ENCODE measurements at places on chromosomes 6 and 20.

- no peak for DNase-seq
Observed at GRCh38 chr6:34070315-34071135, 75.4 kb downstream of the GRM4 start.

DNA sequence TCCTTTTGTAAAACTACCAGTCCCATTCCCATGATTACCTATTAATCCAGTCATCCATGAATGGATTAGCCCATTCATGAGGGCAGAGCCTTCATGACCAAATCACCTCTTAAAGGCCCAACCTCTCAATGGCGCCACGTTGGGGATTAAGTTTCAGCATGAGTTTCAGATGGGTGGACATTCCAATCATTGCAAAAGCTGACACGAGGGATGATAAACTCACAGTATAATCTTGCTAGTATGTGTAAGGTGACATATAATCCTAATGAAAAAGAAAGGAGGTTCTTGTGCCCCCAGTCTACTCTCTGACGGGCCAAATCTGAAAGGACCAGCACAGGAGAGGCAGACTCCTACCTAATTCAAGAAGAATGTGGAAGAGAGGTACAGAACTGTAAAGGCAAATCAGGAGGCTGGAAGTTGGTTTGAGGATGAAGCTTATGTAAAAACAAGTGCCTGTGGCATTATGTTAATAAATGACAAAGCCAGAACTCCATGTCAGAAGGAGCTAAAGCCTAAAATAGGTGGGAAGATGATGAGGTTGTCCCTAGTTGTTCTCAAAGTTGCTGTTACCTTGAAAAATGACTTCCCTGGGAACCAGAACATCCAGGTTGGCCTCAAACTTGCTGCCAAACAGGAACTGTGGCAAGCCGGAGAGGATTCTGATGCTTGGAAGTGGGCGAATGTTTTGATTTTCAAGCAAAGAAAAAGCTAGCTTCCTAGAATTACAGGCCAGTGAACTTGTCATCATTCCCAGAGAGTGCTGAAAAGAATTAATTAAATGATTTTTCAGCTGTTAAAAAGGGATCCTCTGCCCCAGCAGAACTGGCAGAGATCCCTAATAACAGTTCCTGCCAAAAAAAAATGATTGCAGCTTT, 106.5 kb upstream of the TIAM2 start:
- DNase-seq, result no peak

- no peak for DNase-seq
Observed at GRCh38 chr6:150606168-150606591, 6.5 kb downstream of the PLEKHG1 start.

DNA sequence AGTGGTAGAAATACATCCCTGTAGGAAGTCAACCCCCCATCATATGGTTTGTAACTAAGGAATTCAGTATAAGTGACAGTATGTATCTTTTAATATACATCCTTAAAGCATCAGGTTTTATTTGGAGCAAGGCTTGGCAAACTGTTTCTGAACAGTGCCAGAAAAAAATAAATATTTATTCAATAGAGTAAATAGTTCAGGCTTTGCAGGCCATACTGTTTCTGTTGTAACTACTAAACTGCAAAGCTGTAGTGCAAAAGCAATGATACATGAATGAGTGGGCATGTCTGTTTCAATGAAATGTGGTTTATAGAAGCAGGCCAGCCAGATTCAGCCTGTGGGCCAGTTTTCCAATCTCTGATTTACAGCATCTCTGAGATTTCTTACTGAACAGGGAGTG, 977 bp downstream of the MEI4 start:
- DNase-seq, result no peak

- DNase-seq, result no peak
Observed at GRCh38 chr6:159646733-159647132, 46.3 kb downstream of the SOD2 start.

GRCh38 chr20:59743767-59744485, 139.6 kb downstream of the PHACTR3 start:
- DNase-seq, result no peak

DNA sequence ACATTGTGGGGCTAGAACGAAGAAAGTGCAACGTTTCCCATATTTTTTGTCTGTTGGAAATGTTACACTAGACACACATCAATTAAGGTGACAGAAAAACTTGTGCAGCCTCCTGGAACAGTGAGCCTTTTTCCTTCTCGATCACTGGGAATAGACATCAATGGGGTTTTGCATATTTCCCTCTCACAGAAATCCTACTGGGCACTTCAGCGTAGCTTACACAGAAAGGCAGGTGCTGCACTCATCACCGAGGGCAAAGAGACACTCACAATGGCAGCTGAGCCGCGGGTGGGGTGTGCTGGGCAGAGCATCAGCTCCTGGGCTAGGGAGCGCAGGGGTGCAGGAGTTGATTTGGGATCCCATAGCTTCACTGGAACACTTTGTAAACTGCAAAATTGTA, 64.5 kb downstream of the THBS2 start:
- DNase-seq, result no peak

DNA sequence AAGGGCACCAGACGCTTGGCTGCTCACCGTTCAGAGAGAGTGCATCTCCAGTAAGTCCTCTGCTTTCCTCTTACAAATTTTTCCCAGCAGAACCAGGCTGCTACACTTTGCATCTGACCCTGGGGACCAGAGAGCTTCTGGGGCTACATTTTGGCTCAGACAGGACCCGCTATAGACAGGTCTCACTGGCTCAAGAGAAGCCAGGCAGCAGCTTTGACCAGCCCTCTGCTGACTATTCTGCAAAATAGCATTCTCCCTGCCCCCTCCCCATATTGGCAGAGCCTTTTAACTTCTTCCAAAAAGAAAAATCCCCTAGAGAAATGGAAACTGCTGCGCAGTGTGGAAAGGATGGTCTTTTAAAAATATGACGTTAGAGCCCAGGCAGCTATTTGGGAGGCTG, 37.2 kb downstream of the CPXM1 start:
- no peak for DNase-seq

GRCh38 chr6:70852667-70853246, 104.1 kb downstream of the B3GAT2 start:
- no peak for DNase-seq

DNA sequence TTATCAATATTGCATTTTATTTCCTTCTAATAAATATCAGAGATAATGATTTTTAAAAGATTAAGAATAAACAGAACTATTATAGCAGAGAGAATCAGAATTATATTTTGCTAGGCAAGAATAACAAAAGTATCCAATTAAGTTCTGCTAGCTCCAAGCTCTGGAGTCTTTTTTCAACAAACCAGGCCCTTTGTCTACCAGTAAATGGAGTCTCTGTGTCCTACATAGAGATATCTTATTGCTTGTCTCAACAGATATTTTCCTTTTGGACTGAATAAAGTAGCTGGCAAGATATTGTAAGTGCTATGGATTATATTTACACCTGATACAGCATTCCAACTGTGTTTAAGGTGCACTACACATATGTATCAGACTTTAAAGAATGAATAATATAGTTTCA, 107.1 kb downstream of the DST start:
- DNase-seq, result no peak

- no peak for DNase-seq
Observed at GRCh38 chr6:91572878-91573277, 986.0 kb upstream of the MAP3K7 start.

DNA sequence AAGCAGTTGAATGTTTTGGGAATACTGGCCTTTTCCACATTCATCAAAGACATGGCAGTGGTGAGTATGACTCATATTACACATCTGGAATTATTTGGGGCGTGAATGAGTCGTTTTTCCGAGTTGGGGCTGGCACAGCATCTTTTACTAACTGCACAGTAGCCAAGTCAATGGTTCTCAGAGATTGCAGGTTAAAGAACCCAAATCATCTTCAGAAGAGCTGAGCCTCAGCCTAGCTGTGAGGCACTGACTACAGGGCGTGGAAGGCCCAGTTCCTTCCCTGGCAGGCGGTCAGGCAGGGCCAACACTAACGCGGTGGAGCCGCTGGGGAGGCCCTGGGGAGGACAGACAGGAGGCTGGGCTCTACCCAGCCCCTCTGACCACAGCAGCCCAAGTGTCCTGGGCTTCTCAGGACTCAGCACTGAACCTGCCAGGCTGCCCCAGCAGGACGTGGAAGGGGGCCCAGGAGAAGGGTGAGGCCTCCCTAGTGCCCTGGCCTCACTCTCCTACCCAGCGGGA, 20.1 kb upstream of the HELZ2 start:
- DNase-seq, result no peak

DNA sequence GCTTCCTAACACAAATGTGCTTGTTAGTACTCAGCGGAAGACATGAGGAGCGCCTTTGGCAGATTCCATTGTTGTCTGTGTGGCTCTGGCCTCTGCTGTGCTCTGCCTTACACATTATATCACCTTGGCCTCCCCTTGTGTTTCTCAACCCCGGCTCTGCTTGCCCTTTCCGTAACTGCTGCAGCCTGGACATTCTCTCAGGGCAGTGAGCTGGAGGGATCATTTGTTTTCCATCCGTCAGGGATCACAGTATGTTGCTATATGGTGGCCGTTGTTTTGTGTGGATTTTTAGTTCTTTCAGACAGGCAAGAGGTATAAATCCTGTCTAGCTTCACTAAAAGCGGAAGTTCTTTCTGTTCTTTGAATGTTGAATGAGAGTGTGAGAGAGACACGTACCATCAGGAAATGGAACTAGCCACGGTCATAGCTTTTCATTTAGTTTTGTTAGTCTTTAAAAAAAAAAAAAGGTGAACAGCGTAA, 175.1 kb downstream of the JARID2 start:
- no peak for DNase-seq

DNA sequence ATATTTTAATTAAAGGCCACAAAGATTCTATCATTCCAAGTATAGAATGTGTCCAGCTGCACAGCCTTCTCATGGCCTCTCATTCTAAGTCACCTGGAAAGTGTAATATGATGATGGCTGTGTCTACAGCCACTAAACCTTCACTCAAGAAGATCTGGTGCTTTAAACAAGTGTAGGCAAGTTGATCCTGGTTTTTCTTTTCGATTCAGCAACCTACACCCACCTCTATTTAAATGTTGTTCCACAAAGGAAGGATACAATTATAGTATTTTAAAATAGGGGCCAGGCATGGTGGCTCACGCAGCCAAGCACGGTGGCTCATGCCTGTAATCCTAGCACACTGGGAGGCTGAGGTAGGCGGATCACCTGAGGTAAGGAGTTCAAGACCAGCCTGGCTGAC, 25.5 kb upstream of the DST start:
- no peak for DNase-seq

DNA sequence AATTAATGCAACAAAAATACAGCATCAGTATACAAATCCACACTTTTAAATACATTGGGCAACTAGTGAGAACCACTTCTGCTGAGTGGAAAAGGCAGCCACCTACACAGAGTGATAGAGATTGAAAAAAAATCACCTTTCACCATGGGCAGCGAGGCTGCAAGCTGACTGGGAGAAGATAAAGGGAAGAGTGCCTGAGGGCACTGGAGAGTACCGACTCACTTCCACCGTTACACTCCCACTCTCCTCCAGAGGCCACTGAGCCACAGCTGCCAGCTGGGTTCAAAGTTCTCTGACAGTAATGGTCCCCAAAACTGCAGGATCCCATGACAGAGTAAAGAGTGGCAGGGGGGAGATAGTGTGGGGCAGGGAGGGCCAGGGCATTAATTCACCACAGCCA, 24.1 kb downstream of the PXT1 start:
- no peak for DNase-seq
